ENCODE measurements at places on chromosomes 2 and 18.

DNA sequence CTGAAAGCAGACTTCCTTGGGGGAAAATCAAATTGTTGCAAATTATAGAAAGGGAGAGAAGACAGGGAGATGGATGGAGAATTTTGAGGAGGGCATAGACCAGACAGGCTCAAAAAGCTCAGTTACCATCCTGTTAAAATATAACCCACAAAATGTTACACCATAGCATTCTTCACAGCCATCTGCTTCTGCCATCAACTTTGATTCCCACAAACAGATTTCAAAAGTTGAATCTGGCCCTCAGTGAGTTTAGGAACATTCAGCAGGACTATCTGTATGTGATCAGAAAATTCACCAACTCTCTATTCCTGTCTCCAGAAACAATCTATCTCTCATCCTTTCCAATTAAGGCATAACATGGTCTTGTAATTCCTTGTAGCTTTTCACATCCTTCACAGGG, 159.8 kb upstream of the CCDC68 start:
- DNase-seq: no peak

- no peak for DNase-seq
Observed at GRCh38 chr18:58373481-58373880, 255.4 kb downstream of the ALPK2 start.

- DNase-seq: no peak
Observed at GRCh38 chr2:60488291-60488690, 65.2 kb downstream of the BCL11A start.

DNA sequence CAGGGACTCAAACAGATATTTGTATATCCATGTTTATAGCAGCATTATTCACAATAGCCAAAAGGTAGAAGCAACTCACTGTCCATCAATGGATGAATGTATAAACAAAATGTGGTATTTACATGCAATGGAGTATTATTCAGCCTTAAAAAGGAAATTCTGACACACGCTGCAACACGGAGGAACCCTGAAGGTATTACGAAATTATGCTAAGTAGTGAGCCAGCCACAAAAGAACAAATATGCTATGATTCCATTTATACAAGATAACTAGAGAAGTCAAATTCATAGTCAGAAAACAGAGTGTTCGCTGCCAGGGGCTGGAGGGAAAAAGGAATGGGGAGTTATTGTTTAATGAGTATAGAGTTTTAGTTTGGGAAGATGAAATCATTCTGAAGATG, 61.0 kb upstream of the CDKL4 start:
- no peak for DNase-seq

DNA sequence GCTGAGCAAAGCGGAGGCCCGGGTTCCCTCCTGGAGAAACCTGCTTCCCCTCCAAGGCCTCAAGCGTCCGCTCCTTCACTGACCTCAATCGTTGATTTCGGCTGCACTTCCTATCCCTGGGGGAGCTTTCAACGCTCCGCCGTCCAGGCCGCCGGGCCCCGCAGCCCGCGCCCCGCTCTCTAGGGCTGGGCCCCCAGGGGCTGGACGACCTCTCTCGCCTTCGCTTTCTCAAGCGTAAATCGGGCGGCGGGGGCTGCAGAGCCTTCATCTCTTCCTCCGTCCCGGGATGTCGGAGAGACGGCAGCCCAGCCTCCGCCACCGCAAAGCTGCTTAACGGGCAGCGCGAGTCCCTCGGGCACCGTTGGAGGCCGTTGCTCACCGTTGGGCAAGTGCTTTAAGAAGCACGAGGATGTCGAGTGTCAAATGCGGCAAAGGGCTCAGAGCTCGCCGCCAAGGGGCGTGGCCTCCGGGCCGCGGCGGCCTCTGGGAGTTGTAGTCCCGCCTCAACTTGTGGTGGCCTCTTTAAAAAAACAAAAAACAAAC, 8.5 kb downstream of the HES6 start:
- DNase-seq: peak; percentile 83

GRCh38 chr2:108364676-108365297, 13.0 kb upstream of the SULT1C4 start:
- DNase-seq: no peak

DNA sequence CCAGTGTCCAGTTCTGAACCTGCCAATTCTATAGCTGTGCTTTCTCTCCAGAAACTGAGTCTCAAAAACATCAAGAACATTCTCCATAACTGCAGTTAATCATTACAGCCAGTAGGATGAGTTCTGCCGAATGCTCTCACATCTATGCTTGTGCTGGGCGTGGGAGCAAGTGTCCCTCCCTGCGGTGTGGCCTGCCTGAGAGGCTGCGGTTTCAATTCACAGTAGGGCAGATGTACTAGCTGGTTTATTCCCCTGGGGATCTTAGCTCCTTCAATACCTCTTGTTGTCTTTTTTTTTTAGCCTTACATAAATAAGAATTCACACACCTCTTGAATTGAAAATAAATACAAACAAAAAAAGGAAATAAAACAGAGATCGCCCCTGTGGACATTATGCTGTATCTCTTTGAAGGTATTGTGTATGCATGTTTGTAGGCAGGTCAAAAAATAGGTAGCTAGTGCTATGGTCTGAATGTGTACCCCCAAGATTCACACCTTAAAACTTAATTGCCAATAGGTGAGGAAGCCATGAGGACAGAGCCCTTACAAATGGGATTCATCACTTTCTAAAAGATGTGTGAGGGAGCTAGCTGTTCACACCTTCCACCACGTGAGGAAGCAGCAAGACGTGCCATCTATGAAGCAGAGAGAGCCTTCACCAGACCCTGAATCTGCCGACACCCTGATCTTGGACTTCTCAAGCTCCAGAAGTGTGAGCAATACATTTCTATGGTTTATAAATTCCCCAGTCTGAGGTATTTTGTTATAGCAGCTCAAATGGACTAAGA, 74.3 kb downstream of the BCL2L11 start:
- DNase-seq: no peak

GRCh38 chr18:73881396-73881917, 266.2 kb downstream of the FBXO15 start:
- DNase-seq: no peak

Measured in activated CD4-positive, alpha-beta T cell treated with anti-CD3 and anti-CD28 coated beads, Interleukin-2, amount 10 ng/mL, durations not matched to agents 7 days and 5 days (primary cell).